NCI-H1930 (cell line): ENCODE measurements at places on chromosomes 1 and 21.

GRCh38 chr1:107862064-107862463 lies 102.9 kb downstream of the VAV3 start:
- DNase-seq = no peak

- no peak for DNase-seq
Measured at GRCh38 chr1:24161270-24161669, 18.3 kb upstream of the IL22RA1 start.

DNA sequence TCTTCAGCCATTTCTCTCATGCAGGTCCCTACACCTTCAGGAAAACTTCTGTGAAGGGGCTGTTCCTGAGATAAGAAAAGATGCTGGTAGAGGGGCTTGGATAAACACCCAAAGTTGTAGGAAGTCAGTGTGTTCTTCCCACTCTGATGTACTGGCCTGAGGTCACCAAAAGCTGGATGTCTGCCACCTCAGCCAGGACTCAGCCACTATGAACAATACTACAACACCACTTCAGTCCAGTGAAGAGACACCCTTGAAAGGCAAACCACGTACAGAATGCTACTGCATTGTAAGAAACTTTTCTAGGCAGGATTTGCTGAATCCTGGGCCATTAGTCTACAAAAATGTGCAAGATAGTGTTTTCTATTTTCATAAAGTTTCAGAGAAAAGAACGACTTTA lies 2.4 kb downstream of the PTPN14 start:
- no peak for DNase-seq

- DNase-seq = no peak
Measured at GRCh38 chr1:183645531-183645930, 7.6 kb downstream of the APOBEC4 start.

DNA sequence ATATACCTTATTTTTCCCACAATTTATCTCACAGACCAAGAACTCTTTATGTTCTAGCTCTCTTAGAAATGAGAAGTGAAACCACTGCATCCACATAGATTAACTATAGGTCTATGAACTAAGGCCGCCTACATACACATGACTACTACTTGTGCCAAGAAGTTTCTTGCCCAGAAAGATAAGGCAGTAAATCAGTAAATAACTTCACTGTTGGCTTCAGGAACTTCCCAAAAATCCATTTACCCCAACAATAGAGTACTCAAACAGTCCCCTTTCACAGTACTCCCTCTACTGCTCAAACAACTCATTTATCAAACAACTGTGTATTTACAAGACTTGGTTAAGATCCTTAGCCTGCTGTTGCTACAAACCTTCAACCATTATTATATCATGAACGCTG lies 96.5 kb downstream of the NME7 start:
- DNase-seq = no peak

- no peak for DNase-seq
Measured at GRCh38 chr1:230050973-230051735, 15.9 kb upstream of the GALNT2 start.

- DNase-seq = no peak
Measured at GRCh38 chr1:204413170-204413535, 1.5 kb upstream of the PPP1R15B start.

- no peak for DNase-seq
Measured at GRCh38 chr1:24327891-24328290, 8.7 kb downstream of the GRHL3 start.

- DNase-seq = no peak
Measured at GRCh38 chr1:147241934-147242448, 493 bp upstream of the CHD1L start.

DNA sequence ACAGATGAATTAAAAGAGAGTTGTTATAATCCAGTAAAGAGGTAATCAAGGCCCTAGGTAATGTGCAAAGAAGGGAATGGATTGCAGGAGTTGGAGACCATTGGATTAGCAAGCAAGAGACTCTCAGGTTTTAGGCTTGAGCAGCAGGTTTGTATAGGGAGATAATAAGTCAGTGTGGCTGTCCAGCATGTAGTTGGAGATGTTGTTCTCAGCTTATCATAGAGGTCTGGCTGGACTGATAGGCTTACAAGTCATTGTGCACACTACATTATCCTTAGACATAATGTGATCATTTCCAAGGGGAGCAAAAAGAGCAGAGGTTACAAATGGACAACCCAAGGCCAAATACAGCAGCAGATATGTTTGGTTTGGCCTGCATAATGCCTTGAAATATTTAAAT lies 45.9 kb upstream of the SAMD13 start:
- DNase-seq = no peak

GRCh38 chr1:223845037-223845809 lies 524 bp downstream of the TP53BP2 start:
- no peak for DNase-seq

DNA sequence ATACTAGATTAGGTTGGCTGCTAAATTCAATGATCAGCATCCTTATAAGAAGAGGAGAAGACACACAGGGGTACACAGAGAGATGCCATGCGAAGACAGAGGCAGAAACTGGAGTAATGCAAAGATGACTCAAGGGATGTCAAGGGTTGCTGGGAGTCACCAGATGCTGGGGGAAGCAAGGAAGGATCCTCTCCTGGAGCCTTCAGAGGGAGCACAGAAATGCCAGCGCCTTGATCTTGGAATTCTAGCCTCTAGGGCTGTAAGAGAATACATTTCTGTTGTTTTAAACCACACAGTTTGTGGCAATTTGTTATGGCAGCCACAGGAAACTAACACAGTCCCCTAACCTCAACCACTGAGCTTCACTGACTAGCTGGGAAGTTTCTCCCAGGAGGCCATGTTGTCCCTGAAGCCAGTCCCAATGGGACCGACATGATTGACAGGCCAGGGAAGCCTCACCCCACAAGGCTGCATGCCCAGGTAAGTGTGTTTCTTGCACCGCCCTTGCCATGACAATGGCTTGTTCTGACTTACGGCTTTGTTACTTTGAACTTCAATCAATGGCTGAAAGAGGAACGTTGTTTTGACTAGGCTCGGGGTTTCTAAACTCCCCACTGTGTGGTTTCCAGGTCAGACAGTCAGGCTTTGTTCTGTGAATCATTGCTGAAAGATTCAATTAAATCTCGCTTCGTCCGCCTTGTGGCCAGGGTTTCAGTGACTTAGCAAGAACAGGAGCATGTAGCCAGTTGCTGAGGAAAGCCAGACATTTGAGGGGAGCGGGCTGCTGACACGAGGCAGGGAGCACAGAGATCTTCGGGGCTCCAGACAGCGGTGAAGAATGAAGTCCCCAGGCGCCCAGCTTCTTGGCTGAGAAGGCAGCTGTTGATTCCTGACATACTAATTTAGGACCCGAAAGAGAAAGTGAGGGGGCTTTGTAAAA lies 62.3 kb downstream of the RUNX1 start:
- no peak for DNase-seq

DNA sequence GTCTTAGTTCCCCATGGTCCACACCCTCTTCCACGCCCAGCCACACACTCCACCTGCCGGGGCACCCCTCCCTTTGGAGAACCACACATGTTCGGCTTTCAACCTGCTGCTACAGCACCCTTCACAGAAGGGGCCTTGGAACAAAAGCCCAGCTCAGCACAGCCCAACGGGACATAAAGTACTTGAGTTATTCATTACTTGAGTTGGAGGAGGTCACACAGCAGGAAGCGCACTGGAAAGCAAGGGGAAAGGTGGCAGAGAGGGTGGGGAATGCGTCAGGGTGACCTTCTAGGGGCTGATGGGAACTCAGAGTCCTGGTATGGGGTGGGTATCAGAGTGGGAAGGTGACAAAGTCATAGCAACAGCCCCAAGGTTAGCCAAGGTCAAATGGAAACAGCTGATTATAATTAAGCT lies 3.0 kb upstream of the ATP1B1 start:
- DNase-seq = no peak

DNA sequence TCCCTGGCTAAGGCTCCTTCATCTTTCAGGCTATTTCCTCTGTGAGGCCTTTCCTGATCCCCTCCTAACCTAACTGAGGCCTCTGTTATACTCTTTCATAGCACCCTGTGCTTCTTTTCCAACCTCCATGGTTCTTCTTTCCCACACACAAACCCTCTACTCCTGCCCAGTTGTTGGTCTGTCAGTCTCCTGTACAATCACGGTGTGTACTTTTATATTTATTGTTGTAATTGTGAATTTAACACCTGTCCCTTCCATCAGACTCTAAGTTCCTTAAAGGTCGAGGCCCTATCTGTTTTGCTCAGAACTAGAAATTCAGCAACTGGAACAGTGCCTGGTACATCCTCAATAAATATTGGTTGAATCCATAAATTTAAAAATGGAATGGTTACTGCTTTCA lies 100.2 kb upstream of the KCNE2 start:
- no peak for DNase-seq

- DNase-seq = no peak
Measured at GRCh38 chr1:101220906-101221305, 15.9 kb upstream of the S1PR1 start.

GRCh38 chr1:72938408-72938807 lies 656.1 kb upstream of the NEGR1 start:
- DNase-seq = no peak

GRCh38 chr1:34371829-34372532 lies 195.3 kb downstream of the C1orf94 start:
- DNase-seq = no peak

- no peak for DNase-seq
Measured at GRCh38 chr21:19013916-19014315, 610.3 kb upstream of the TMPRSS15 start.

DNA sequence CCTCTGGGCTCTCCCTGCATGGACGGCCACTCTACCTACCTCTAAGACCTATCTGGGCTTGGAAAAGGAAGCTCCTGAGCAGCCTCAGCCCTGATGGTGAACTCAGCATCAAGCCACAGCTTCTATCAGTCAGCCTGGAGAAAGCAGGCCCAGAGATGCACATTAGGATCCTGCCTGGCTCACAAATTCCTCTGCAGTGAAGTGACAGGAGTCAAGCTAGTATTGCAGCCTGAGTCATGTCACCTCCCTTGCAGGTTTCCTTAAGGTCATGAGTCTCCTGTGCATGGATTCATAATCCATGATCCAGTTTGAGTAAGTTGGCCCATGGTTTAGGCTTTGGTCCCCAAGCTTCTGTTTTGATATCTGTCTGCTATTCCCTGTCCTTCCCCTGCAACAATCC lies 37.9 kb upstream of the DUSP10 start:
- DNase-seq = no peak

- no peak for DNase-seq
Measured at GRCh38 chr21:41745971-41746743, 20.7 kb downstream of the RIPK4 start.

- no peak for DNase-seq
Measured at GRCh38 chr1:113982949-113983348, 3.7 kb downstream of the OLFML3 start.

DNA sequence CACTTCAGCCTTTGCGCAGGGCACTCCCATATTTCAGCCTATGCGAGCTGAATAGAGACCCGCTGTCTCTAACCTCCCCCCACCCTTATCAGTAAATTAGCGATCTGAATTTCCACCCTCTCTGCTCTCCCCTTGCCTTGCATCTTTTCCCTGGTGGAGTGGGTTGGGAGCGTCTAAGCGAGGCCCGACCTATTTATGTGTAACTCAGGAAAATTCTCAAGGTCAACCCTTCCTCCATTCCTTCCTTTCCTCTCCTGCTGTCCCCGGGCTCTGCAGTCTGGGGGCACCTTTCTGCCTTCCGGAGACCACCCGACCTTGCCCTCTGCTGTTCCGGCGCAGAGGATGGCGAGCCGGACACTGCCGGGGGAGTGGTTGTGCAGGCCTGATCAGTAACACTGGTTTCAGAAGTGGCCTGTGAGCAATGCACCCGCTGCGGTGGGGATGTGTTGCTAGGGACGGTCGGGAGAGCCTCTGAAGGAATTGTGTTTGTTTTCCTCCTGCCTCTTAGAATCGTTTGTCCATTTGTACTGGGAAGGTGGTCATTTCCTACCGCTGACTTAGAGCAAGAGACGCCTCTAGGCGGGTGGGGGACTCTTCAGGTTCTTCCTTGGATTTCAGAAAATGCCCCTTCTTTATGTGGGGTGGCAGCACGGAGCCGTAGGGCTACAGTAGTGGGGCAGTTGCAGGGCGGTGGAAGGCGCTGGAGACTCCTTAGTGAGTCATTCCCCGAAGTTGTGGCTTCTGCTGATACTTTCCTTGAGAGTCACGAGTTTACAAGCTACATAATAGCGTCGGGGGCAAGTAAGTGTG lies 513 bp downstream of the MGST3 start:
- DNase-seq = no peak
